ENCODE measurements at places on chromosomes 16 and 17.

- no peak for ATAC-seq
These were observed 122.2 kb downstream of the C16orf78 start for GRCh38 chr16:49495596-49496355.

DNA sequence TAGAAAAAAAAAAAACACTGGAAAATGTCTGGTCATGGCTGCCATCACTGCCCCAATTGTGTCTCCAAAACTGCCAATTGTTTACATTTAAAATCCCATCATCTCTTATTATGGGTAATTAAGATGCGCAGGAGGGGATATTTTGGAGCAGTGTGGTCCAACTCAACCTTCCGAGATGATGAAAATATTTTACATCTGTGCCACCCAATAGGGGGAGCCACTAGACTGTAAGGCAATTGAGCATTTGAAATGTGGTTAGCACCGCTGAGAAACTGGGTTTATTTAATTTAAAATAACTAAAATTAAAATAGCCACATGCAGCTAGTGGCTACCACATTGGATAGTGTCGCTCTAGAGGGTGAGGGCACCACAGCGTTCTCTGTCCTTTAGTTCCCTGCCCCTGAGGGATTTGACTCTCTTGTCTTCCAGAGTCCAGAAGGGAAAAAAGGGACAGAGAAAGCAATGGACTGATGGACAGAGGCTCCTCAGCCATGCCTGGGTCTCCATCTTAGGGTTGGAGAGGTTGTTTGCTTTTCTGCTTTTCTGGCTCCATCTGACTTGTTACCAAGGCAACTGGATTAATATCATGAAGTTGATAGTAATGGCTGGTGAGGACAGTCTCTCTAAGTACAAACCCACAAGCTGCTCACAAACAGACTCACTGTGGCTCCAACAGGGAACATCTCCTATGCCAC lies 3.5 kb downstream of the MPO start:
- no peak for ATAC-seq

DNA sequence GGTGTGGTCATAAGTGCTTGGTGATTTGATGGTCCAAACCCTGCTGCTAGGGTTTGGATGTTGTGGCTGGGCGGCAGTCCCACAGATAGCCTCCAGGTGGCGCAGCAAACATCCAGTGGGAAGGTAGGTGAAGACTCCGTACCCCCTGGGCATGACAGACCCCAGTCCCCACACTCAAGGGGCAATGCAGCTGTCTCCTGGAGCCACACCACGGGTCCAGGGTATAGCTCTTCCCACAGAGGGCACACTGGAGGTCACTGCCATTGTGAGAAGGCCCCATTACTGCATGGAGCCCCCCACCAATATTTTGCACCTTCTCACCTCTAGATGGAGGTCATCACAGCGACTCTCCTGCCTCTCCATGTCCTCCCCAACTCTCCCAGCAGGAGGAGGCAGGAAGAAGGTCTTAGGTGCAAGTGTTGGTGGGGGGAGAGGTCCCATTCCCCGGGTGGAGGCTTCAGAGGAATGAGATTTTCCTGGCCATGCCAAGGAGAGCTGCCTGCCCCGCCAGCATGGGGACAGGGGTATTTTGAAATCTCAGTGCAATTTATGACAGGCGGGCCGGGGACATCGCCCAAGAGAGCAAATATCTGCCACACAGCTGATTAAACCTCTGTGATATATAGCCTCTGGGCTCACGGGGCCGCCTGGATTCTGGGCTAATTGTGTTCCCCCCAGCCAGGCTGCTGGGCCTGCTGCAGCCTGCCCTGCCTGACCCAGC lies 17.1 kb upstream of the C17orf113 start:
- ATAC-seq, result peak; percentile 71

DNA sequence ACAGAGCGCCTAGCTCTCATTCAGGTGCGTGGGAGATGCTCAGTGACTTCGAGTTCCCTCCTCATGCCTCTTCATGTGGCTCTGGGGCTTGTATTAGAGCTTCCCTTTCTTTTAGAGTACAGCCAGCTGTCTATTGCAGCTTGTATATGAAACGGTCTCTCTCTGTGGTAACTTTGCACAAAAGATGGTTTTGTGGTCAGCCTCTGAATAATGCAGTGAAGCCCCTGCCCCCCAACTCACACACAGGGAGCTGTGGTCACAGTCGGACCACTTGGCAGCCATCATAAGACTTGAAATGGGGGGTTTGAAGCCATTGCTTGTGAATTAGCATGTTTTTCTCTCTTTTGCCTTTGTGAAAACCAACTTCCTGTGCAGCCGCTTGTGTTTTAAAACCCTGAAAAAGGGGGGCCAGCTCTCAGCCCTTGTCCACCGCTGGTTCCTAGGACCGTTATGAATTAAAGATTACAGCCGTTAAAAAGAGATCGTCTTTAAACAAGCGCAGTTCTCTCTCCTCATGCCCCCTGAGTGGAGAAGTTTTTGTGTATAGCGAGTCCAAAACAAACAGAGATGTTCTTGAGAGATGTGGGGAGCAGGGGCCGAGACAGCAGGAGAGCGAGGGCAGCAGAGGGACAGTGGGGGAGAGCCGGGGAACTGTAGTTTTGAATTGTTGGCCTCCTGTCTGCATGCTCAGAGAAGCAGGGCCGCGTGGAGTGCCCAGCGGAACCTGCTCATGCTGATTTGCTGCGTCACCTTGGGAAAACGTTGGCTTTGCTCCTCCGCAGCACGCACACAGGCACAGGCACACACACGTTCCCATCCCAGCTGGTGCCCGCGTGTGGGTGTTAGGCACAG lies 199.0 kb downstream of the MSI2 start:
- ATAC-seq, result peak; percentile 64

DNA sequence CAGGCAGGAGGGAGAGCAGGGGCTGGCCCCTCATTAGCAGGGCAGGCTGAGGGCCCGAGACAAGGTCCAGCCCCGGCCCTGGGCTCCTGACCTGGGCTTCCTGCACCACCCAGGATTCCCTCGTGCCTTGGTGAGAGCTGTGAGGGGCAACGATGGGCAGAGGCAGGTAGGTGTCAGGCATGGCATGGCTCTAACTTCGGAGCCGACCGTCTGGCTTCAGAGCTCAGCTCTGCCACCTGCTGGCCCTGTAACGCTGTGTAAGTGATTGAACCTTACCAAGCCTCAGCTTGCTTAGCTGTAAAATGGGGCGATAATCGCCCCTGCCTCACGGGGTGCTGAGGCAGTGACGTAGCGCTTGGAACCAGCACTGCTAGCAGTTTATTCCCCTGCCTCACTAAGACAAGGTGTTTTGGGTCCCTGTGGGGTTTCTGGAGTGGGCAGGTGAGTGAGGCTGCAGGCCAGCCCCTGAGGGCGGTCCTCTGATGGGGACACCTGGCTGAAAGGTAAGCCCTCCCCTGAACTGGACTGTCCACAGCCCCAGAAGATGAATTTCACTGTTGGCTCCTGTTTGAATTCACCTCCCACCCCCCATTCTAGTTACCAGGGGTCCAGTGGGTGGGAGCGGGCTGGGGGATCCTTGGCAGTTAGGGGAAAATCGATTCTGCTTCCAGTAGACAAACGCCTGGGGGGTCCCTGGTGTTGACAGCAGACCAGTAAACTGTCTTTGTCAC lies 184.8 kb upstream of the GSE1 start:
- peak; percentile 43 for ATAC-seq

DNA sequence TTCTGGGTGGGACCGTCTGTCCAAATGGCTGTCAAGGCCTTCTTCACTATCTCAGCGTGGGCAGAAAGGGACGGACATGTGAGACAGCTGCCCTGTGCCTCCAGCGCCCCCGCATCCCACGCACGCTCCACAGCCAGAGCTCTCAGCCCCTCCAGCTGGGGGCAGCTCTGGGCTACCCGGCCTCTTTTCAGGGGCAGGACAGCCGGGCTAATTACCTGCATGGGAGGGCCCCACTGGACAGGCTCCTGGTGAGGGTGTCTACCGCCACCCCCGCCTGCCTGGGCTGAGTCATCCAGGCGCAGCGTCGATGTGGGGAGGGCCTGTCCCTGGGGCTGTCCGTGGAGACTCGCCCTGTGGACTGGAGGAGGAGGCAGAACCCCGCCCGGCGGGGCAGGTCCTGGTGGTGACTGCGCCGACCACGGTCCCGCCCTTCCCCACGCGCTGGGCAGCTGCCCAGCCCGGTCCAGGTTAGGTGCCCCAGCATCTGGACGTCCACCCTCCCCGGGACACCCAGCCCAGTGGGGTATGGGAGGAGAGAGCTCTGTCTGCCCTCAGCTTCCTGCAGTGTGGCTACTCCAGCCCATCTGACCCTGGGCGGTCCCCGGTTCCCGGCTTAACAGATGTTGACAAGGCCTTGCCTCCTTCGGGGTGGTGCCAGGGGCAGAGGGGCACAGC lies 5.9 kb upstream of the METRNL start:
- peak; percentile 5 for ATAC-seq

GRCh38 chr16:11949527-11949926 lies 7.7 kb upstream of the NPIPB2 start:
- peak; percentile 94 for ATAC-seq

DNA sequence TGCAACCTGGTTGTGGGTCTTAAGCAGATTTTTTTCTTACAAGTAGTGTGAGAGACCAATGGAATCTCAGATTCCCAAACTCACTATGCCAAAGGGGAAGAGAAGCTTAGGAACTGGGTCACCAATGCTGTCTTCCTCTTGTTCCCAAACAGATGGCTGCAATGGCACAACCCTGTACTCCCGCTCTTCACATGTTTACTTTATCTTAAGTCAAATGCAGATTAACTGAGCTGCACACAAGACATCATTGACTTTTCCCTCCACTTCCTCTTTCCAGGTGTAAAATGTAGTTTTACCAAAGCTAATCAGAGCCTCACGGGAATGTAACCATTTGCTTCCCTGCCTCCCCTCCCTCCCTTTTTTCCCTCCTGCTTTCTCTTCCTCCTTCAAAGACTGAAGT lies 14.4 kb upstream of the CD300E start:
- no peak for ATAC-seq

DNA sequence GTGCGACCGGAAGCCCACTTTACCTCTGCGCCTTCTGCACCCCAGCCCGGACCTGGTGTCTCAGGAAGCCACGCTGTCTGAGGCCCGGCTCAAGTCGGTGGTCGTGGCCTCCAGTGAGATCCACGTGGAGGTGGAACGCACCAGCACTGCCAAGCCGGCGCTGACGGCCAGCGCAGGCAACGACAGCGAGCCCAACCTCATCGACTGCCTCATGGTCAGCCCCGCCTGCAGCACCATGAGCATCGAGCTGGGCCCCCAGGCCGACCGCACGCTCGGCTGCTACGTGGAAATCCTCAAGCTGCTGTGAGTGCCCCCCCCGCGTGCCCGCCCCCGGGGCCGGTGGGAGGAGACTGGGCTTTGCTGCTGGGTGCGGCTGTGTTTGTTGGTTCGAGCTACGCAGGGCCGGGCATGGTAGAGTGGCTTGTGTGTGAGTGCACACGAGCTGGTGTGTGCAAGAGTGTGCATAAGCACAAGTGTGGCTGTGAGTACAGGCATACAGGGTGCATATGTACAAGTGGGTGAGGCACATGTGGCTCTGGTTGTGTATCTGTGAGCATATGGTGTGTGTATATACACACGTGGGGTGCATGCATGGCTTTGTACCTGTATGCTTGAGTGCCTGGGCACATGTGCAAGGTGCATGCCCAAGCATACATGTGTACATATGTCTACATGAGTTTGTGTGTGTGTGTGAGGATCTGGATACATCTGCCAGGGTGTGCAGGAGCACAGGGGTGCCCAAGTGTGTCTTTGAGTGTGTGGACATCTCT lies 100.6 kb upstream of the PLCG2 start:
- no peak for ATAC-seq

DNA sequence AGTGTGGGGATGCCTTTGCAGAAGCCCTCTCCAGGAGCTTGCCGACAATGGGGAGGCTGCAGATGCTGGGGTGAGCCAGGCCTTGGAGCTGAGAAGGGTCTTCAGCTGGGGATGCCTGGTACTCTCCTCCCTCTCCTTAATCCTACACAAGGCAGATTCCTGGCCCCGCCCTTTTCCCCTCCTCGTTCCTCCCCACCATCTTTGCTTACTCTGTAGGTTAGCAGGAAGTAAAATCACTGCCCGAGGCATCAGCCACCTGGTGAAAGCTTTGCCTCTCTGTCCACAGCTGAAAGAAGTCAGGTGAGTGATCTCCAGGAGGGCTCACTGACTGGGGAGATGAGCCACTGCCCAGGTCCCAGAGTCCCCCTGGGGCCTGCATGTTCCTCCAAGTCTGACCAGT lies 38.7 kb downstream of the NLRC5 start:
- no peak for ATAC-seq

GRCh38 chr17:66655861-66656260 lies 179.1 kb upstream of the CACNG5 start:
- ATAC-seq, result peak; percentile 46

- ATAC-seq, result no peak
These were observed 39.9 kb upstream of the IRX6 start for GRCh38 chr16:55283812-55284717.

- peak; percentile 15 for ATAC-seq
These were observed 875 bp downstream of the PRKCB start for GRCh38 chr16:23836404-23837311.

GRCh38 chr17:60741031-60741430 lies 63.4 kb downstream of the BCAS3 start:
- no peak for ATAC-seq

DNA sequence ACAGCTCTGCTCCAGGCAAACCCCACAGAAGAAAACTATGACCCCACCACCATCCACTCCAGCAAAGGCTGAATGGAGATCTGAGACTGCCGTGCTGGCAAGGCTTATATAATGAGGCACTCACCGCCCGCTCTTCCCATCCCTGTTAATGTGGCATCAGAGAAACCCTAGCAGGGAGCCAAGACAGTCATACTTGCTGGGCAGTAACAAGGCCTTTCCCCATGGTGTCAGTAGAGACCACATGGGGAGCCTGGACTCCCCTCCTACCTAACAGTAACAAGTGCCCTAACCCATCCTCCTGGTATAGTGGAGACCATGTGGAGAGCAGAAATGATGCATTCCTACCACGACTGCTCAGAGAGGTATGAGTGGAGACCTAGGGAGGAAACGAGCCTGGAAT lies 235.2 kb downstream of the C16orf78 start:
- peak; percentile 98 for ATAC-seq

DNA sequence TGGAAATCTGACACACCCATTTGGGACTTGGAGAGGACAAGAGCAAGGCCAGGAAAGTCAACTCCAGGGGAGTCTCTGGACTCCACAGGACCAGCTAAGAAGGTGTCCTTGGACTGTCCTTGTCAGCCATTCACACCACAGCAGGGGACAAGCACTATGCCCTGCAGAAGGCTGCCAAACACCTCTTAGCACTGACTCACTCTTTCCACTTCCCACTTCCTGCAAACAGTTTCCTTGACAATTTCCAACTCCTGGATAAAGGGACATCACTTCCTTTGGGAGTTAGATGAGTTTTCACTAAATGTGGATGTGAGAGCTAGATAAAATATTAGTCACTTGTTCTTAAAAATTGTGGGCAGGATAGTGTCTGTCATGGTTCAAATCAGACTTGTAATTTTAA lies 37.8 kb upstream of the BCAR1 start:
- no peak for ATAC-seq

GRCh38 chr16:48188449-48189102 lies 32.8 kb upstream of the ABCC12 start:
- ATAC-seq, result no peak

- ATAC-seq, result no peak
These were observed 93.4 kb upstream of the GSE1 start for GRCh38 chr16:85519540-85520231.
